NCI-H69 (cell line): ENCODE measurements at places on chromosomes 6 and 20.

DNA sequence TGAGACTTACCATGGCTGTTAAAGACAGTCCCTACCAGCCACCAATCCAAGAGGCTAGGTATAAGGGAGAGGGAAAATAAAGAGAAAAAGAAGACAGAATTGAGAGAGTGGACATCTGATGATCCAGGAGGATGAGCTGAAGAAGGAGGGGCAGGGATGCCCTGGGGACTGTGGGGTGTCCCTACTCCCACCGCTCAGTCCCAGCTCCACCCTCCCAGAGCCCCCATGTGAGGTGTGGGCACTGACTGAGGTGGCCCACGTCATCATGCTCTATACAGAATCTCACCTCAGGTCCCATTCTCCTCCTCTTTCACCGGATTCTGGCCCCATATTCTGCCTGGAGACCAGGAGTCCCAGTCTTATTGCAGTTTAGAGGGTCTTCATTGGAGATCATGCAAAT lies 135.7 kb downstream of the KLHL32 start:
- no peak for DNase-seq

- DNase-seq, result no peak
Observed at GRCh38 chr6:161445021-161445799, 171.3 kb upstream of the AGPAT4 start.

GRCh38 chr20:10006447-10007090 lies 28.2 kb upstream of the ANKEF1 start:
- DNase-seq, result peak; percentile 53

DNA sequence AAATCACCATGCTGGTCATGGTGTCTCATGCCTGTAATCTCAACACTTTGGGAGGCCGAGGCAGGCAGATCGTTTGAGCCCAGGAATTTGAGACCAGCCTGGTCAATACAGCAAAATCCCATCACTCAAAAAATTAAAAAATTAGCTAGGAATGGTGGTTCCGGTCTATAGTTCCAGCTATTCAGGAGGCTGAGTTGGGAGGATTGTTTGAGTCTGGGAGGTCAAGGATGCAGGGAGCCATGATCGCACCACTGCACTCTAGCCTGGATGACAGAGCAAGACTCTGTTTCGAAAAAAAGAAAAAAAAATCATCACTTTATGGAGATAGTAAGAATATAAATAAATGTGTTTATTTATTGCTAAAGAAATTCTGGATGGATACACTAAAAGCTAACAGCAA lies 124.1 kb downstream of the RNGTT start:
- DNase-seq, result no peak

GRCh38 chr6:143224516-143224915 lies 163.8 kb downstream of the AIG1 start:
- no peak for DNase-seq

DNA sequence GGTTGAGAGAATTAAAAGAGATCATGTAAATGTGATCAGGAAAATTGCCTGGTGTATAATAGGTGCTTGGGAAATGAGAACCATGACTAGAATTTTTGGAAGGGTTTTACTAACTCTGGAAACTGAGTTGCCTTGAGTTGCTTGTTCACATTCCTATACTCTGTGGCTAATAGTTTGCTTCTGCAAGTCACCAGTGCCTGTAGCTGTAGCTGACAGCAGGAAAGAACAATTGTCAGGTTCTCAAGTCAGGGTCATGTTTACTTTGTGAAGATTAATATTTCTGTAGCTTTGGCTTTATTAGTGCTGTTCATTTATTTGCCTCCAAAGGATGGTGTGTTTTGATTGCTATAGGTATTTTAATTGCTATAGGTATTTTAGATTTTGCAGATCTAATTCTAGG lies 86.5 kb downstream of the EYA2 start:
- no peak for DNase-seq

DNA sequence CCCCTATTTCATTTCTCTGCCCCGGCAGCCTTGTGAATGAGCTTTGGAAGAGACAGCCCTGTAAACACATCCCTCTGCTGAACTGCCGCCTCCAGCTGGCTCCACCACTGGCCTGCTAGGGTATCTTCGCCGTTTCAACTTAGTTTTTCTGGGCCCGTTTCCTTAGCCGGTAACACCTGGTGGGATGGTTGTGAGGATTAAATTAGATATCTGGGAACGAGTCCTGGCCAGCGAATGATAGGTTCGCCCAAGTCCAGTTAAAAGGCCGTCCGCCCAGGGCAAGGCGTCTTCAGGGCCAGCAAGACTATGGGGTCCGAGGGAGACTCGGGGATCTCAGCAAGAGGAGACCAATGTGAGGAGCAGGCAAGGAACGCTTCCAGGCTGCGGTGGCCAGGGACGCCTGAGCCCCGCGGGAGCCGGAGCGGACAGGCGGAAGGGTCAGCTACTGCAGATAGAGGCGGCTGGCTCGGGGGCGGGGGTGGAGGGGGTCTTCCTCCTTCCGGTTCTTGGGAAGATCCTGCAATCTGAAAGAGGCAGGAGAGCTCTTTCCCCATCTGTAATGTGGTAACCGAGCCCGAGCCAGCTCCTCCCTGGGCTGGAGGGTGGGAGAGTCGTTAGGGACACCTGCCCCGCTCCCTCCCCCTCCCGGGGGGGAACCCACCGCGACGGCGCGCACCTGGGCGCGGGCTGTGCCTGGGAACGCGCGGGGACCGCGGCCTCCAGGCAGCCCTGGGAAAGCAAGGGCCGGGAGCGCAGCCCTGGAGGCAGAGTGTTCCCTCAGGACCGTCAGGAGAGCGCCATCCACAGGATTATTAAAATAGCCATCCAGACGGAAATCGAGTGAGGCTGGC lies 4.5 kb upstream of the PTCRA start:
- DNase-seq, result peak; percentile 71

DNA sequence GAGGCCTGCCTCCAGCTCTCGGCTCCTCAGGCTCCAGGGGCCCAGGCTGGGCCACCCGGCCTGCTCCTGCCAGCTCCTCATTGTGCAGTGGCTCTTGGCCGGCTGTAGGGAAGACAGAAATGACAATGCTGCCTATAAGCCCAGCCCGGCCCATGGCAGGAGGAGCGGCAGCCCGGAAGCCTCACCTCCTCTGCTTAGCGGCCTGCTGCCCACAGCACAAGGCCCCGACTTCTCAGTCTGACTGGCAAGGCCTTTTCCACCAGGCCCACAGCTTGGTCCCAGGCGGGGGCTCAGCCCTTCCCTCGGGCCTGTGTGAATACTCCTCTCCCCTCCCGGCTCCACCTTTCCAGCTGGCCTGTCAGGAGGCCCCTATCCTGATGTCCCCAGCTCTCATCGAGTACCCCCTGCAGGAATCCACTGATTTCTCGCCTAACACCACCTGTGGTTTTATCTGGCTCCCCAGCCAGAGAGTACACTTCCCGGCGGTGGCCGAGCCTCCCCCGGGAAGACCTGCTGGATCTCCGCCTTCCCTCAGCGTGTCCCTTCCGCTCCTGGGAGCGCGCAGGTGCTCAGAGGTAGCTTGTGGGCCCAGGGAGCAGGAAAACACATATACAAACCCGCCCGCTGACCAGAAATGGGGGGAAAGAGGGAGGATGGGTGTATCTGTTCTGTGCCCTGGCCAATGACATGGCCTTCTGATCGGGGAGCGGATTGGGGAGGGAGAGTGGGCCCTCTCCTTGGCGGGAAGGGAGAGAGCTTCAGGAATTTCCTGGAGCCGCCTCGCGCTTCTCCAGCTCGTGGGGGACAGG lies 963 bp downstream of the DDRGK1 start:
- peak; percentile 87 for DNase-seq

DNA sequence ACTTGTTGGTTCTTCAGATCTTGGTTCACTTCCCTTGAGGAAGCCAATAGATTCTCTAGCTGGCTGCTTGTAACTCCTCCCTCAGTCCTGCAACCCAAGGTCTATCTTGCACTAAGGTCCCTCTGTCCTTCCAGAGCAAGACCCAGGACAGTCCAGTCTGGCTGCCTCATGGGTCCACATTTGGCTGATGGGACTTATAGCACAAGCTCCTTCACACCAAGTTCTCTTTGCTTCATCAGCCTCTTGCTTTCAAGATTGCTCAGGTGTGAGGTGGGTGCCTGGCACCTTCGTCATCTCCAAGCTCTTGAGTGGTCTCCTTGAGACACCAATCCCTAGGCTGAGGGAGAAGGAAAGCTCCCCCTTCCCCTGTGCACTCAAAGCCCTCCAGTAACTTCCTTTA lies 28.3 kb downstream of the NSFL1C start:
- no peak for DNase-seq

GRCh38 chr6:151702851-151703658 lies 104.4 kb upstream of the ESR1 start:
- DNase-seq, result no peak

- no peak for DNase-seq
Observed at GRCh38 chr6:44072959-44073611, 54.2 kb downstream of the MRPL14 start.

GRCh38 chr20:2834401-2835110 lies 5.9 kb downstream of the PCED1A start:
- DNase-seq, result no peak

DNA sequence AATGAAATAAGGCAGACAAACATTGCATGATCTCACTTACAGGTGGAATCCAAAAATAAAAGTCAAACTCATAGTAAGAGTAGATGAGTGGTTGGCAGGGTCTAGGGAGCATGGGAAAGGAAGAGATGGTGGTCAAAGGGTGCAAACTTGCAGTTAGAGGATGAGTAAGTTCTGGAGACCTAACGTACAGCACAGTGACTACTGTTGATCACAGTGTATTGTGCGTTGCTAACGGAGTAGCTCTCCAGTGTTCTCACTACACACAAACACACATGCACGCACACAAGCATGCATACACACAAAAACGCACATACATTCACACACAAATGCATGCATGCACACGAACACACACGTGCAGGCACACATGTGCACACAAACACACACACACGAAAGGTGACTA lies 54.9 kb downstream of the LY86 start:
- DNase-seq, result no peak

DNA sequence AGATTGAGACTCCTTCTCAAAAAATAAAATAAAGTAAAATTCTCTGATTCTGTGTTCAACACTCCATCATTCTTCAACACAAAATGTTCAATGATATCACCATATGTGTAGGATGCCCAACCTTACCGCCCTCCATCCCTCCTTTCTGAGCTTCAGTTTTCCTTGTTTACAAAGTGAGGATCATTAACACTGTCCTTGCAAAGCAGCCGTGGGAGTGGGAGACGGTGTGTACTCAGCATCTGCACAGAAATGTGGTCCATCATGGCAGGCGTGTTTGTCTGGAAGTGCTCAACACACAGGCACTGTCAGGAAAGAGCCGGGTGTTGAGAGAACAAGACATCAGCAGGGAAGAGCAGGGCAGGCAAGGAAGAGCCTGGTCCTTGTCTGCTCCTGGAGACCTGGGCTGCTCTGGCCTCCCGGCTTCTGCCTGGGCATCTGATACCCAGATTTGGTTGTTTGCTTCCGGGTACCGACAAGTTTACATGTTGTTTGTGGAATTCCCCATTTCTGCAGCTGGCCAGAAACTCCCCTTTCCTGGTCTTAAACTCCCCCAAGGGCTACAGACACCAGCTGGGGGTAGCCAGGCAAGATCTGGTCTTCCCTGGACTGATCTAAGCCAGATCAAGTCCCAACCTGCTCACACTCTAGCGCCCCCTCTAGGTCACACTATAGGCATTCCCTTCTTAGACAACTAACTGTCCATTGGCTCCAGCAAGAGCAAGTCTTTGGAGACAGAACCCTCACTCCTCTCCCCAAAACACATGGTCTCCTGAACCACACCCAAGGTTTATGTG lies 26.7 kb upstream of the TTPAL start:
- DNase-seq, result peak; percentile 27

DNA sequence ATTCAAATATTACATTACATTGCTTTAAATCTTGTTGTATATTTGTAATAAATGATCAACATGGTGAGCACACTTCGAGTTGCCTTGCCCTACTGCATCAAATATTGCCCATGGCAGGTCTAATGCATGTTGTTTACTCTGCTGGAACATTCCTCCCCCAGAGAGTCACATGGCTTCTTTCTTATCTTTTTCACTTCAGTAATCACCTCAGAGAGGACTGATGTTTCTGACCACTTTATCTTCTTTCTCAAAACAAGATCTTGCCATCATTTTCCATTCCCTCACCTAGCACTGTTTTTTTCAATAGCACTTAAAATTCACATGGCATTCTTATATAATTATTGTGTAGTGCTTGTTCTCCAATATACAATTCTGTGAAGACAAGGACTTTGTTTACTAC lies 243.5 kb upstream of the THEMIS start:
- DNase-seq, result no peak

GRCh38 chr20:38833857-38834164 lies 28.3 kb downstream of the PPP1R16B start:
- DNase-seq, result no peak

DNA sequence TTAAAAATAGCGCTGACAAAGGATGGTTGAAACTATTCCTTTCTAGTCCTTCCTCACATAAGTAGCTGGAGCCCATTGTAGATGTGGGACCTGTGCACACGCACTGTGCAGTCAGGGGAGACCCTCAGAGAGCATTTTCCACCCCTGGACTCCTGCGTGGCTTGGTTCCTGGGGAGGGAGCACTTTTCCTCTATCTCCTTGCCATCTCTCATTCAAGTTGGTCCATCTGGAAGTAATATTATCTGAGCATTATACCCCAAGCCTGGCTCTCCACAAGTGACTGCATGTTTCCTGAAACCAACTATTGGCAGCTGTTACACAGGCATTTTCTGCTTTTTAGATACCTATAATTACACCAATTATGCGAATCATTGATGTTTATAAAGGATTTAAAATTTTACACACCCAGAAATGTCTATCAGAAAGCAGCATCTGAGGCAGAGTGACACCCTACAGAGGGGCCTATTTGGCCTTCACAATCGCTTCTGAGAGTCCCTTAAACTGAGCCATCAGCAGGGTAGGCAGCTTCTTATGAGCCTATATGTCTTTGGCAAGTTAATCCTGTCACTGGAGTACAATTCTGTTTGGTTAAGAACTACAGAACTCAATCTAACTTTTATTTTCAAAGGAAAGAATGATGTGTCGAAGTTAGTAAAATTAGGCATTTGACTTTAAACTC lies 18.7 kb downstream of the SOX4 start:
- peak; percentile 98 for DNase-seq

DNA sequence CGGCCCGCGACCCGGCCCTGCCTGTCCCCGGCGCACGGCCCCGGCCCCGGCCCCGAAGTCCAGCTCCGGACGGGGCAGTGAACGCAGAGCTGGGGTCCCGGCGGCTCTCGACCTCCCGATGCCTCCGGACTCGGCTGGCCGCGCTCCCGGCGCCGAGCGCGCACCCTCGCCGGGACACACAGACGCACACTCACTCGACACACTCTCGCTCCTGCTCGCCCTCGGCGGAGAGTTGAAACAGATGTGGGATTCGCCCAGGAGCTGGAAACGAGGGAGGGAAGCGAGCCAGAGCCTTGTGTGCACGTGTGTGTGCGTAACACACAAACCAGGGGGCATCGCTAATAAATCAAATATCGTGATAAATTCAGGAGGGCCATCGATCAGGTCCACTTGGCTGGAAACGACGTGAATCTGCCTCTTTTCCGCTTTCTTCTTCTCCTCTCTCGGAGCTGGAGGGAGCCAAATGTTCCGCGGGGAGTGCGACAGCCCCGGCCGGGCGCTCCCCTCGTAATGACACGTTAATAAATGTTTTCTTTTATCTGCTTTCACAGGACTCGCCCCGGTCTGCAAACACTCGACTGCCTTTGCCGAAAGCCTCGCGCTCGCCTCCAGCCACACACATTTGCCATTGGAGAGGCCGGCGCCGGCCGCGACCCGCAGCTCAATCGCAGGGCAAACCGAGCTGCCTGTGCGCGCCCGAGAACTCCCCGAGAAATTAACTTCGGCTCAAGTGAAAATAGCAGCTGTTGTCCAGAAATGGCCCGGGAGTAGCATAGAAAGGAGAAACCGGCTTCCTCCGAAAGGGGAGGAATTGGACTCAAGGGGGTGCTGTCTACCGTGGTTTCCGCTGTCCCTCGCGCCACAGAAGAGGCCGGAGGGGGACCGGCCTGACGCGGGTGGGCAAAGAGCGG lies 828 bp upstream of the SULF2 start:
- DNase-seq, result peak; percentile 86
